Stimulated activated CD4-positive, alpha-beta T cell treated with anti-CD3 and anti-CD28 coated beads, Interleukin-4, amount 100 ng/mL, for 4 hours (primary cell): ENCODE measurements at places on chromosomes 1 and 21.

DNA sequence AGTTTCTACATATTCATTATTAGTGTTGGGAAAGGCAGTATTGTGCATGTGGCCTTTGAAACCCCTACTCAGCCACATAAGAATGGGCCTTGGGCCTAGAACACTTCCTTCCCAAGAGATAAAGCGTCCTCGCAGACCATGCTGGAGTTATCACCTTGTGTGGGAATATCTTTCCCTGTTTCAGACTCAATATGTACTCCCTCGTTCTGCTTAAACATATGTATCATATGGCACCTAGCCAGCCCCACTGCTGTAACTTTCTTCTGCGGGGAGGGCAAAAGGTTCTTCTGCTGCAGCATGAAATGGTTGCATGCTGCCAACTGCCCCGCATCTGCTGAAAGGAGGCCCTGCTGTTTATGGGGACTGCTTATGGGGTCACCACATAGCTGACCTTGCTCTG is 92.0 kb downstream of the CRB1 start:
- no peak for DNase-seq

DNA sequence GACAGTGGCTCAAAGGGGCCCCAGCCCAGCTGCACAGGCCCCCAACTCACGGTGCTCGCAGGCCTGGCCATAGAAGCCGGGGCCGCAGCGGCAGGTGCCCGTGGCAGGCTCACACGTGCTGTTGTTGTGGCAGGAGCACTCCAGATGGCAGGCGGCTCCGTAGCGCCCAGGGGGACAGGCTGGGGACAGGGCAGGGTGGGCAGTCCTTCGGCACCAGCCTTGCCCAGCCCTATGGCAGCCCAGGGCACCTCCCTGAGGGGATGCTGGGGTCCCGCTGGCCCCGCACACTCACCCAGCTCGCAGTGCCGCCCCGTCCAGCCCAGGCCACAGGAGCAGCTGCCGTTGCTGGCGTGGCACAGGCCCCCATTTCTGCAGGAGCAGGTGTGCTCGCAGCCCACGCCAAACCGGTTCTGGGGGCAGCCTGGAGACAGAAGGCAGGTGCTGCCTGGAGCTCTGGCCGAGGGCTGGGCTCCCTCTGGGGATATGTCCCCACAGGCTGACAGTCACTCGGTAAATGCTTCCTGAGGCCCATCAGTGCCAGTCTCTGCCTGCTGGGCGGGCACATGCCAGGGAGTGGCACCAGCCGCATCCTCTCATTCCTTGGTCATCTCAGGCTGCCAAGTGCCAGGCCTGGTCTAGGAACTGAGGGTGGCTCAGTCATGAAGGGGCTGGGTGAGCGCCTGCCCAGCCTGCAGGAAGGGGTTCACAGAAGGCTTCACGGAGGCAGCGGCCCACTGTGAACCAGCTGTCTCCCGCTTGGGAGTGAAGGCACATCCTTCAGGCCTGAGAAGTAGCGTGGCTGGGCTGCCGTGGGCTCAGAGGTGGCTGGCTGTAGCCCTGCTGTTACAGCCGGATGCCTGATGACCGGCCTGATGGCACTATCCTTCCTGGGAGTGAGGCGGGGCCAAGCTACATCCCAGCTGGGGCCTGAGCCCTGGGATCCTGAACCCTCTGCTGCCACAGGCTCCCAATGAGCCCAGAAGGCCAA is 40.1 kb downstream of the ARHGEF16 start:
- no peak for DNase-seq

- no peak for DNase-seq
Measured at GRCh38 chr1:42927274-42927841, 31.3 kb downstream of the SLC2A1 start.

- peak; percentile 48 for DNase-seq
Measured at GRCh38 chr1:225882694-225883615, 775 bp upstream of the TMEM63A start.

- DNase-seq, result no peak
Measured at GRCh38 chr1:41454406-41454805, 30.1 kb downstream of the EDN2 start.

GRCh38 chr1:58223522-58223921 is 323.0 kb downstream of the OMA1 start:
- DNase-seq, result no peak

GRCh38 chr1:26785611-26786436 is 1.9 kb upstream of the PIGV start:
- no peak for DNase-seq

- no peak for DNase-seq
Measured at GRCh38 chr1:67674260-67675011, 10.6 kb upstream of the GADD45A start.

- no peak for DNase-seq
Measured at GRCh38 chr1:178642282-178642681, 82.8 kb upstream of the RALGPS2 start.

GRCh38 chr1:15220825-15221431 is 26.1 kb upstream of the FHAD1 start:
- no peak for DNase-seq

GRCh38 chr1:1364266-1364665 is 5.9 kb upstream of the MXRA8 start:
- no peak for DNase-seq

GRCh38 chr1:200207711-200208126 is 180.2 kb downstream of the NR5A2 start:
- DNase-seq, result no peak

DNA sequence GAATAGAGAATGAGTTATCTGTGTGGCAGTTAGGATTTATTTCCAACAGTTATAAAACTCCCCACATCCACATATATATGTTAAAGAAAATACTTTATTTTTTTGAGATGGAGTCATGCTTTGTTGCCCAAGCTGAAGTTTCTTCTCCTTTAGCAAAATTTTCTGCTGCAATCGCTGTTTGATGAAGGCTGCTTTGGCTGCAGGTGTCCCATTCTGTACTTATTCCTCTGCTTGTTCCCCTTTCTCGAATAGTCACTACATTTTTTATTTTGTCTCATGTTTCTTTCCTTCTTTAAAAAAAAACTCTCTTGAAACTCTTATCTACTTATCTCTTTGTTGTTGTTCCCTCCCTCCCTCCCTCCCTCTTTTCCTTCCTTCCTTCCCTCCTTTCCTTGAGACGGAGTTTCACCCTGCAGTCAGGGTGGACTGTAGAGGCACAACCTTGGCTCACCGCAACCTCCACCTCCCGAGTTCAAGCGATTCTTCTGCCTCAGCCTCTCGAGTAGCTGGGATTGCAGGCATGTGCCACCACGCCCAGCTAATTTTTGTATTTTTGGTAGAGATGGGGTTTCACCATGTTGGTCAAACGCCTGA is 10.6 kb downstream of the OR2W3 start:
- no peak for DNase-seq

DNA sequence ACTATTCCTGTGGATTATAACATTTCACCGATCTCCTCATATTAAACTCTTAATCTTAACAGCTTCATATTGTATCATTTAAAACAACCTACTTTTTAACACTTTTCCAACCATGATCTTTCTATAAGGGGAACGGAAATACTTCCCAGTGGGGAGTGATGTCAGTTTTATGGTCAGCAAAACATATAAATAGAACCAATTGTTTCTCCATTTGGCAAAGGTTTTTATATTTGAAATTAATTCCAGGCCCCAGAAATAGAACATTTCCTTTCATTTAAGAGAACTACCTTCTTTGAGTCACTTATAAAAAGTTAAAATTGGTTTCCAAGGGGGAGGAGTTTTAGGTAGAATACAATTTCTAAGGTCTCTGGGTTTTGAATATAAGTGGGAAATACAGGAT is 189.6 kb downstream of the TGFBR3 start:
- DNase-seq, result no peak

- peak; percentile 54 for DNase-seq
Measured at GRCh38 chr1:110339407-110340206, 430 bp downstream of the RBM15 start.

- DNase-seq, result no peak
Measured at GRCh38 chr1:179142889-179143299, 61.0 kb downstream of the TOR3A start.

GRCh38 chr1:70583522-70583921 is 172.5 kb downstream of the CTH start:
- no peak for DNase-seq

DNA sequence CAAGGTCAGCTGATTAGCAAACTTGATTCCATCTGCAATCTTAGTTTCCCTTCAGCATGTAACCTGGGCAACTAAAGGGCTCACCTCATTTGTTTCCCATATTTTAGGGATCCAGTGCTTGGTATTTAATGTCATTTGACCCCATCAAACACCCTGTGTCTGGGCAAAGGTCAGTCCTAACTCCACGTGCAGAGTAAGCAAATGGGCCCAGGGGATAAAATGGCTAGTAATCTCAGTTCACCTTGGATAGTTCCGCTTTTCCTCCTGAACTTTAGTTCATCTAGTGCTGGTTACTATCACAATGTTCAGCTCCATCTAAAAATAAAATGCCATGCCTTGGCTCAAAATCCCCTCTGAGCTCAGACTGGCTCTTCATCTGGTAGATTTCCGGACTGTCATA is 19.5 kb downstream of the PRKAB2 start:
- no peak for DNase-seq

- no peak for DNase-seq
Measured at GRCh38 chr1:24990779-24991641, 60.9 kb upstream of the RUNX3 start.

DNA sequence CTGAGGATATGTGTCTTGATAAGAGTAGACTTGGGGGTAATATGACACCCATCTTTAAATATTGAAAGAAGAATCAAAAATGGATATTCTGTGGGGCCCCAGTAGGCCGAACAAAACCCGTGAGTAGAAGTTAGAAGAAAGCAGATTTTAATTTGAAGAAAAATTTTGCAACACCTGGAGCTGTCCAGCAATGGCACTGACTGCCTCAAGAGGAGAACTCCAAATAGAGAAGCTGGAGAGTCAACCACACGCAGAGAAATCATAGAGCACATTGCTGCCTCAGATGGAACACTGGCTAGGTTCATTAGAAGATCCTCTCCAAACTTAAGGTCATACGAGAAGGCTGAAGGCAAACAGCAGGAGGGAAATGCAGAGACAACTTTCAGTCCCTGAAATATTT is 6.8 kb downstream of the NHLH1 start:
- DNase-seq, result no peak

DNA sequence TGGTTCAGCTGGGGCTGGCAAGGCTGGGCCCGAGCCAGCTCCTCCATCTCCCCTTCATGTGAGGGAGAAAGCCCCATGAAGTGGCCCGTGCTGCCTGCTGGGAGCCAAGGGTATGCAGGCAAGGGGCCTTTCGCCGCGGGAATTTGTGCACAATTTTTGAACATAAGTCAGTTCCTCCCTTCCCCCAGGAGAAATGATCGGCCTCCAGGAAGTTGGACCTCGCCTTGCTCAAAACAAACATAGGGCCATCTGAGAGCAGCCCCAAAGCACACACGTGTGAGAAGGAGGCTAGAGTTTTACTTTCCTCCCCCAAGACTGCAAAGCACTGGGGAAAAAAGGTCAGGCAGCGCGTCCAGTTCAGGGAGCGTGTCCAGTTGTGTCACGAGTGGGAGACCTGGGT is 64.7 kb downstream of the PRDM16 start:
- no peak for DNase-seq
